ENCODE measurements at places on chromosomes 13 and 19.

- peak; percentile 96 for DNase-seq
Observed at GRCh38 chr19:21505459-21506451, at the start of gene ZNF429. ZNF429 (plus strand) TSS chr19:21505602; CDS start chr19:21505772, 170 bp downstream.

DNA sequence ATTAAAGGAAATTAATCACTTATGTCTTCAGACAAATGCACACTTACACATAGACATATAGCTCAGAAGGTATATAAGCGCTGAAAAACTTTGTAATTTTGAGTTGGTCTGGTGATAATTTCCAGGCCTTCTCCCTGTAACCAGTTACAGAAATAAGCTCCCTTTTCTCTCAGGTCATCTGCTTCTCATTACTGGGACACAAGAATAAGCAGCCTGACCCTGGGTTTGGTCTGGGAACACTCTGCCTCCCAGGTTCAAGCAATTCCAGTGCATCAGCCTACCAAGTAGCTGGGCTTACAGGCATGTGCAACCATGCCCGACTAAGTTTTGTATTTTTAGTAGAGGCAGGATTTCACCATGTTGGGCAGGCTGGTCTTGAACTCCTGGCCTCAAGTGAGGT, 274.5 kb downstream of the LMO7 start:
- DNase-seq, result no peak

- DNase-seq, result no peak
Observed at GRCh38 chr19:31232871-31233270, 116.4 kb downstream of the TSHZ3 start.

- DNase-seq, result no peak
Observed at GRCh38 chr13:83557845-83558244, 324.4 kb downstream of the SLITRK1 start.

DNA sequence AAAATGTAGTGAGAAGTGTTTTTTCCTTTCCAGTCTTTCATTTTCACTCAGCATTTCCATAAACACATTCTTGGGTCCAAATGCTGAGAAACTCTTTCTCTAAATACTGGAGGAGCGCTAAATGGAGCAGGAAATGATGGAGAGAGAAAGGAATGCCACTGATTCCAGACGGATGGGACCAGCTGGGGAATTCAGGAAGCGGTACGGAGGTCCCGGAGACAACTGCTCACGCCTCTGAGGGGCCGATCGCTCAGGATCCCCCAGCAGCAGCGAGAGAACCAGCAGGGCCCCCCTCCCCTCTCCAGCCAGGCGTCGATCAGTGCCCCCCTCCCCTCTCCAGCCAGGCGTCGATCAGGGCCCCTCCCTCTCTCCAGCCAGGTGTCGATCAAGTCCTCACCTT, 13.2 kb downstream of the RASA3 start:
- DNase-seq, result no peak

GRCh38 chr13:87333599-87333998, 337.6 kb upstream of the SLITRK5 start:
- no peak for DNase-seq

DNA sequence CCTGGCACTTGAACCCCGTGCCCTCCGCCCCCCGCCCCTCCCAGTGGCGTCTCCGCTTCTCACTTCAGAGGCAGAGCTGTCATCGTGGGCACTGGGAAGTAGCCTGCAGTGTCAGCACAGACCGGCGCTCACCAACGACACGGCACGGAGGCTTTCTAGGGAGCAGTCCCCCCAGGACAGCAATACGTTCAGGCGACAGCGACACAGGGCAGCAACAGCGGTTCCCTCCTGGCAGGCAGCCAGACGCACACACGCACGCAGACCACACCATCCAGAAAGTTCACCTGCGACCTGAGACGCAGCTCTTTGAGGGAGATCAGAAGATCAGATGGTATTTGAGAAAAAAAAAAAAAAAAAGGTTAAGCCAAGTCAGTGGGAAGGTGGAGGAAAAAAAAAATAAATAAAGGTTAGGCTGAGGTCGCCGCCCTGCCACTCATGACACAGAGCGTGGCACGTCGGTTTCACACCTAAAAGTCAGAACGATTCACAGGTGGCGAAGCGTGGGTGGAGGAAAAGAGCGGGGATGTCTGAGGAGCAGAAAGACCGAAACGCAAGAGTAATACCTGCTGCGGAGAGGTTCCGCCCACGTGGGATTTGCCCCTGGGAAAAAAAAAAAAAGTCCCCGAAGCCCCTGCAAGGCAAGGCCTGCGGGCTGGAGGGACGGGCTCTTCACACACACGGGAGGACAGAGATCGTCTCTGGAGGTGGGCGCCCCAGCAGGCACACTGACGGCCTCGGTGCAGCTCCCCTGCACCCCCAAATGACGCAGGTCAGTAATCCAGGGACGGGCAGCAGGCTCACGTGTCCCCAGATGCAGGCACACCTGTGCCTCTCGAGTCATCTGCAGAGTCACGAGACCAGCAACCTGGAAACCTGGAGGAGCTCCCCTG, 94.5 kb downstream of the GNG7 start:
- no peak for DNase-seq

- no peak for DNase-seq
Observed at GRCh38 chr13:99741960-99742359, 229.6 kb downstream of the ZIC5 start.

DNA sequence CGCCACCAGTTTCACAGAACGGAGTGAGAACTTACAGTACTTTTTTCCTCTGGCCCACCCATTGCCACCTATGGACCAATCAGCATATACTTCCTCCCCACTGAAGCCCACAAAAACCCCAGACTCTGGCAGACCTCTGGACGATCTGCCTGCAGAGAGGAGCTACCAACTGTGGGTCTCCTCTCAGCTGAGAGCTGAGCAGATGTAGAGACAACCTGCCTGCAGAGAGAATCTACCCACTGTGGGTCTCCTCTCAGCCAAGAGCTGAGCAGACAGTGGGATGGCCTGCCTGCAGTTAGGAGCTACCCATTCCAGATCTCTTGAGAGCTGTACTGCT, 69.7 kb downstream of the PIBF1 start:
- no peak for DNase-seq

DNA sequence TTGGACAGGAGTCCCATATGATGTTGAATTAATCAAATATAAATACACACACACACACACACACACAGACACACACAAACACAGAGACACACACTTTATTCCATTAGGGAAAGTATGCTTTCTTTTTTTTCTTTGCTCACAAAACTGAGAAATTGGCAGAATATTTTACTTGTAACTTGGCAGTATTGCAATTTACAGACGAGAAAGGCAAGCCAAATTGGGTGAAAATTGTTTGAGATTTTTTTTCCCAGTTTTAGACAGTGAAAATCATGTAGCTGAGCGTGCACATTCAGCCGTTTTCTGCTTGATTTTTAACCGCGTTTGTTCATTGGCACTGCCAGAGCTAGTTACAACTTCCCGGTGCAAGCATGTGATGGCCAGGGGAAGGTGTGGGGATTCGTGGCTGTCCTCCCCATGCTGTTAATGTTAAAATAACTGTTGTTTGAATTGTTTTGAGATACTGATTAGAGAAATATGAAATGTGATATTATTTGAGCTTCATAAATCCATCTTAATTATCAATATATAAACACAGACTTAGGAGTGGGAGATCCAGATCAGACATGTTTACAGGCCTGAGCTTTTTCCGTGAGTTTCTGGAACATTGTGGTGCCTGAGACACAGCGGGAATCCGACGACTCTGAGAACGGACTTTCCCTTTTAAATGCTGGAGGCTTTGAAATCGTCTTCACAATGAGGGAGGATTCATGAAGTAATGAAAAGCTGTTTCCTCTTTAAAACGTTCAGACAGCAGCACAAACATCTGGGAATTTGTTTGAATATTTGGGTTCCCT, 125.5 kb downstream of the KCNRG start:
- DNase-seq, result no peak

DNA sequence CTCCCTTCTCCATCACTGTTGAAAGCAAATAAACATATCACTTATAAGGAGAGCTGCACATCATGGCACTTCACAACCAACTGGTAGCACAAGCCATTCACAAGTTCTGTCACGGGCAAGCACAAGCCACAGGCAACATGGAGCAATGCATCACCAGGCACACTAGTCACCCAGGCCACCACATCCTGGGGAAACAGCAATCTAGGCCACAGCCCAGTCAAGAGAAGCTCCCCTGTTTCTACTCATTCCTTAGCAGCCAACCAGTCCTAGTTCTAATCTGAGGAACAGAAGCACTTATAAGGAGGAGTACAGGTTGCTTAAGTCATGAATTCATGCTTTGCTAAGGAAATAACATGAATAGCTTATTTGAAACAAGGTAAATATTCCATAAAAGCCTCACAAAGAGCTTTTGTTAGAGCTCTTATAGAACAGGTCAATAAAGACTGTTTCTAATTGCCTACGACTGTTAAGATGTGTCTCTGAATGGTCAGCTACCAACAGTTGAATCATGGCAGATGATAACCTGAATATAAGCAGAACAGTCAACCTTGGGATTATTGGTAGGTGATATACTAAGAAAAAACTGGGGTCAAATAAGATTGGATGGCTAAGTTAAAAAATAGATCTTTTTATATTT, 169.0 kb downstream of the TBC1D4 start:
- DNase-seq, result no peak

DNA sequence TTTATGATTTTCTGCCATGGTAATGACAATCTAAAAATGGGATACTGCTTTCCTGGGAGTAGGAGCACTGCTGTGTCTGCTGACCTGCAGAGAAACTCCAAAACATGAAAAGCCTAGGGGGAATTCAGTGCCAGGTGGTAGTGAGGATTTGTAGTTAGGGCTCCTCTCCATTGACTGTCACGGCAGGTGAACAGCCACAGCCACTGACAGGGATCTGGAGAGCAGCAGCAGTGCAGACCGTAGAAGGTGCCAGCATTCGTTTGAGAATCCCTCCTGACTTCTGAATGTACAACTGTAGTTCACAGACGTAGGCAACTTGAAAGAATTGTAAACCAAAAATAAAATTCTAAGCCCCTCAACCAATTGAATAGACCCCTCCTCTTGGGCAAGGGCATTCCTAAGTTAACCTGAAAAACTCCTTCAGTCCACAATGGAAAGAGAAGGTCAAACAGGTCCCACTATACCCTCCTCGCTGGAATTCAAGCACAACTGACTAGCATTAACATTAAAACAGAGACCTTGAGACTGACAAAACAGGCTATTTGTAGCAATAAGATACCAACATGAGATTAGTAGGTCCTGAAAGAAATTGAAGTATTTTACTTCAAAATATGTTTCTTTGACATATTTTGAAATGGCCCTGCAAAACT, 1328.8 kb downstream of the OLFM4 start:
- peak; percentile 5 for DNase-seq

GRCh38 chr19:6801485-6802086, 29.1 kb downstream of the VAV1 start:
- DNase-seq, result no peak

DNA sequence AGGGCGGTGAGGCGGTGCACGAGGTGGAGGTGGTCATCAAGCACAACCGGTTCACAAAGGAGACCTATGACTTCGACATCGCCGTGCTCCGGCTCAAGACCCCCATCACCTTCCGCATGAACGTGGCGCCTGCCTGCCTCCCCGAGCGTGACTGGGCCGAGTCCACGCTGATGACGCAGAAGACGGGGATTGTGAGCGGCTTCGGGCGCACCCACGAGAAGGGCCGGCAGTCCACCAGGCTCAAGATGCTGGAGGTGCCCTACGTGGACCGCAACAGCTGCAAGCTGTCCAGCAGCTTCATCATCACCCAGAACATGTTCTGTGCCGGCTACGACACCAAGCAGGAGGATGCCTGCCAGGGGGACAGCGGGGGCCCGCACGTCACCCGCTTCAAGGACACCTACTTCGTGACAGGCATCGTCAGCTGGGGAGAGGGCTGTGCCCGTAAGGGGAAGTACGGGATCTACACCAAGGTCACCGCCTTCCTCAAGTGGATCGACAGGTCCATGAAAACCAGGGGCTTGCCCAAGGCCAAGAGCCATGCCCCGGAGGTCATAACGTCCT, 9.4 kb upstream of the PROZ start:
- DNase-seq, result peak; percentile 10

GRCh38 chr19:19040417-19040816, 7.0 kb downstream of the ARMC6 start:
- DNase-seq, result no peak

DNA sequence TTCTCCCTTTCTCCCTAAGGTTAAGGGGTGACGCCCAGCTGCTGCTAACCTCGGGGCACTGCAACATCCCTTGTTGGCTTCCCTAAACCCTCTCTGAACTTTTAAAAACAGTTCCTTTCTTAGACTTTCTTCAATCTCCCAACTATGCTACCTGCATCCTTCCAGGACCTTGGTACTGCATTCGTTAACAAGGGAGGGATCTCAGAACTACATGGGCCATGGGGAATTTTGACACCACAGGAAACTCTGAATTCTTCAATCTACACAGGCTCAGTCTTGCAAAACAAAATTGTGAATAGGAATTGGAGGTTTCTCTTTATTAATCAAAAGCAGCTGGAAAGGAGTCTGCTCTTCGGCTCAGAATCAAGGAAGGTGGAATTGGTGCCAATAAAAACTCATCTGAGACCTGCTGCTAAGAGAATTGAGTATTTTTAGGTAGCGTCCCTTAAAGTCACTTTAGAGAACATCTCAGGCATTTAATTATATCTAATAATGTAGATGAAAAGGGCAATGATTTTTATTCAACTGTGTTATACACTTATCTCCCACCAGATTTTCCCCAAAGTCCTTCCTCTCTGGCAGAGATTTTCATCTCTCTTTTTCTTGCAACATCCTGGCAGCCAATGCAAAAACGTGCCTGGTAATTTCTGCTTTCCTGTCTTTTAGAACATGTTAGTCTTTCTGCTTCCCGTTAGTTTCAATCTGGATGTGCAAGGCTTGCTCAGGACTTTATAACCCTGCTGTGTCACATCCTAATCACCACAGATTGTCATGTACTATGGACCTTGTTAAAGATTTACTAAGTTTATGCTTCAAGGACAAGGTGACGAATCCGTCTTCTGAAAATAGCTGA, 69.1 kb upstream of the SLC15A1 start:
- no peak for DNase-seq

DNA sequence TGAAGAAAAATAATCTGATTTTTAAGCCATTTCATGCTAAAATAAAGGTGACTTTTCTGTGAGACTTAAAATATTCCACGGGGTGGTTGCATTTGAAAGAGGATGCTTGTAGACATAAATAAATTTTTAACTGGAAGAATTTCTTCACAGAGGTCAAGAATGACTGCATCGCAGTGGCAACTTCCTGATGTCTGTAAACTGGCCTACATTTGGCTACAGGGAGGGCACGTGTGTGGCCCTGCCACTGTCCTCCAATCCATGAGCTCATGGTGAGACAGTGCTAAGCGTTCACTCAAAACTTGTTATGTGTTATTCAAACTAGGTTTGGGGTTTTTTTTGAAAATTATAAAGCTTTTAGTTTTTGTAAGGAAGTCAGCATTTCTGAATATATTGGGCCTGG, 1089.3 kb downstream of the EFNB2 start:
- DNase-seq, result no peak

DNA sequence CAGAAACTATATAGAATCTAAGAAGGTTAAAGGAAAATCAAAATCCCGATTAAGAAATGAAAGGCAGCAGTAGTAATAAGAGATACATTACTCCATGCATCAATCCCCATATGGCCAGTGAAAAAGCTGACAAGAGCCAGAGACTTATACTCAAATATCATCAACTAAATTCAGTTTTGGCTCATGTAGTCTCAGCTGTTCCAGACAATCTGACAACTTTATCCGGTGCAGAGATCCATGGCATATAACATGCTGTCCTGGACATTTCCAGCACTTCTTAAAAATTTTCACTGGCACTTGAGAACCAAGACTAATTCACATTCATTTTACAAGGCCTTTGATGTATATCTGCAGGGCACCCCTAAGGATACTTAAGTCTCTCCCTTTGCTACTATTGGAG, 255.7 kb upstream of the KLHL1 start:
- no peak for DNase-seq

GRCh38 chr13:78382491-78382890, 220.9 kb downstream of the POU4F1 start:
- peak; percentile 19 for DNase-seq

- DNase-seq, result no peak
Observed at GRCh38 chr13:40494946-40495620, 171.4 kb downstream of the FOXO1 start.

All from WERI-Rb-1 (cell line).